ENCODE measurements at places on chromosomes 3 and 15. TPM values are rescaled to one million over a fixed set of nuclear protein-coding genes. Genes with fewer than 3 reads are reported as not detected.

GRCh38 chr15:79308874-79309273 is 2.0 kb upstream of the TMED3 start:
- DNase-seq: no peak
- peaks cover 50% of the 10 kb centered on the region for H3K27me3 ChIP-seq
- no peak overlapping the region for H3K4me3 ChIP-seq
- H3K27ac ChIP-seq: no peak overlapping the region
- peaks cover 40% of the 10 kb centered on the region for H3K4me1 ChIP-seq

- no peaks in the 10 kb centered on the region for H3K4me1 ChIP-seq
- no peak for DNase-seq
- no peak overlapping the region for H3K27ac ChIP-seq
- no peak overlapping the region for H3K4me3 ChIP-seq
Observed at GRCh38 chr15:79064496-79064895, 26.1 kb downstream of the RASGRF1 start.

DNA sequence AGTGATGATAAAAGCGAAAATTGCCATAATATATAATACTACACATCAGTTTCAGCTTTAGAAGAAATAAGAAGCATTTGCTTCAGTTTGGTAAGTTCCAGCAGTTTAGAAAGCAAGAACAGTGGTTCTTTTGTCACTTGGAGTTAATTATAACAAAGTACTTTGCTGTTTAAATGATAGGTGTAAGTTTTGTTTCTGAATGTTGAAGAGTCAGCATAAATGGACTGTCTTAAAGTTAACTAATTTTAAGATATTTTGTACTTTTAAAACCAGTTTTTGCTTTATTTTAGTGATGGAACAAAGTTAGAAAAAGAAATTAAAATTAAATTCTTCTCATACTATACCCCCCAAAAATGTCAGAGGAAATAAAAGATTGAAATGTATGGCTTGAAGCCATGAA is 24.6 kb downstream of the CHCHD6 start:
- no peak for DNase-seq
- H3K27me3 ChIP-seq: no peaks in the 10 kb centered on the region

DNA sequence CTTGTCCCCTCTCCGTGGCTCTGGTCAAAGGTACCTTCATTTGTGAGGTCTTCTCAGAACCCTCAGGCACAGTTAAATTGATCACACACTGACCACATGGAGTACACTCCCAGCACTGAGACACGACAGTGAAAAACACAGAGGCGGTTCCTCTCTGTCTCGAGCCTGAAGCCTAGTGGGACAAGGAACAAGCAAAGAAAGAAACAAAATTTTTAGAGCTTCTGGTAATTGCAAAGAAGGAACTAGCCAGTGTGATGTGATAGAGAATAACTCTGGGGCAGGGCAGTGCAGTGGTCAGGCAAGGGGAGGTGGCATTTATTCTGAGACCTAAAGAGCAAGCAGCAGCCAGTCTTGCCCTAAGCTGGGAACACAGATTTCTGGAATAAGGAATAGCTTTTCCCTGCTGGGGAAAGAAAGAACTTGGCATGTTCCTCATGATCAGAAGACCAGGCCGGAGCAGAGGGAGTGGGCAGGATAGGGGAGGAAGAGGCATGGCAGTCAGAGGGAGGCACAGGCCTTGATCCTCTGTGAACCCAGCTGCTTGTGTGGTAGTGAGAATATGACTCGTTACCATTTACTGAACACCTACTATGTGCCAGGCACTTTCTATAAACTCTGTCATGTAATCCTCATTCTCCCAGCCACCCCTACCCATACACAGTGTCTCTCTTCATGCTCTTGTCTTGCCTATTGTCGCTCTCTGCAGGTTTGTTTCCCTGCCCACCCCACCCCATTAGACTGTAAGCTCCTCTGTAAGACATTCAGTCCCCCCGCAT is 262.3 kb upstream of the HES1 start:
- peaks cover 13% of the 10 kb centered on the region for H3K4me1 ChIP-seq
- no peak overlapping the region for H3K4me3 ChIP-seq
- H3K27me3 ChIP-seq: peaks cover 57% of the 10 kb centered on the region

C3orf20 gene
- total RNA-seq: 0.51 TPM

FOXB1 gene
- total RNA-seq: 6.0 TPM

DNA sequence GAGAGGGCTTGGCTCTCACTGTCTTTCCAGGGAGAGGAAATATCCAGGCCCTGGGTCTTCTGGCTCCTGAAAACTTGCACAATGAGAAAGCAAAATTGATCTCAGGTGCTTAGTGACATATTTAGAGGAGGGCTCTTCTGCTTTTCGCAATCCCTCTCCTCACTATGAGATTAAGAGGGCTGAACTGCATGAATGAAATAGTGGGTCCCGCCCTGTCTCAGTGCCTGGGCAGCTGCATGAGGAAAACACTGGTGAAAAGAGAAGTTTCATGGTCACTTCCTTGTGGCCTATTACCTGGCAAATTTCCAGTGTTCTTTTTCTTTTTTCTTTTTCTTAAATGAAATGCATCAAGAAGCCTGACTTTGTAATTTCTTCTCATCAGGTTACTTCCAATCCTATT is 73.5 kb downstream of the TRAK1 start:
- no peaks in the 10 kb centered on the region for H3K27me3 ChIP-seq
- no peaks in the 10 kb centered on the region for H3K36me3 ChIP-seq
- no peak overlapping the region for H3K27ac ChIP-seq
- H3K4me1 ChIP-seq: peaks cover 12% of the 10 kb centered on the region
- no peak for DNase-seq

MORC1 gene
- total RNA-seq: not detected

DNA sequence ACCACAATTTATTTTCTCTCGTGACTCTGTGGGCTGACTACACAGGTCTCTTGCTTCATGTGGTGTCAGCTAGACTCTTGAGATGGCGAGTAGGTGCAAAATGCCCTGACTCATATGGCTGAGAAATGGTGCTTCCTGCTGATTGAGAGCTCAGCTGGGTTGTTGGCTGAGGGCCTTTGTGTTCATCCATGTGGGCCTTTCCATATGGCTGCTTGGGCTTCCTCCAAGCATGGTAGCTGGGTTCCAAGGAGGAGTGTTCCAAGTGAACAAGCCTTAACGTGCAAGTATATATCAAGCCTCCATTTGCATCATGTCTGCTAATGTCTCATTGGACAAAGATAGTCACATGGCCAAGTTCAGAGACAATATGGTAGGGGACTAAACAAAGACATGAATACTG is 164.0 kb downstream of the PDCD6IP start:
- no peak overlapping the region for H3K27ac ChIP-seq
- H3K4me1 ChIP-seq: no peaks in the 10 kb centered on the region
- H3K27me3 ChIP-seq: peaks cover 7% of the 10 kb centered on the region
- no peak overlapping the region for H3K4me3 ChIP-seq

GRCh38 chr15:25022233-25022632 is 67.4 kb downstream of the SNRPN start:
- H3K27me3 ChIP-seq: no peaks in the 10 kb centered on the region
- no peaks in the 10 kb centered on the region for H3K4me1 ChIP-seq
- no peak overlapping the region for H3K27ac ChIP-seq
- no peak for DNase-seq

CPNE4 gene
- 0.17 TPM for total RNA-seq

- DNase-seq: no peak
- H3K36me3 ChIP-seq: peaks cover 5% of the 10 kb centered on the region
- H3K27ac ChIP-seq: peak overlapping the region; percentile 54
- no peaks in the 10 kb centered on the region for H3K27me3 ChIP-seq
- peaks cover 26% of the 10 kb centered on the region for H3K4me1 ChIP-seq
Observed at GRCh38 chr15:74906067-74906449, 593 bp downstream of the FAM219B start.

DNA sequence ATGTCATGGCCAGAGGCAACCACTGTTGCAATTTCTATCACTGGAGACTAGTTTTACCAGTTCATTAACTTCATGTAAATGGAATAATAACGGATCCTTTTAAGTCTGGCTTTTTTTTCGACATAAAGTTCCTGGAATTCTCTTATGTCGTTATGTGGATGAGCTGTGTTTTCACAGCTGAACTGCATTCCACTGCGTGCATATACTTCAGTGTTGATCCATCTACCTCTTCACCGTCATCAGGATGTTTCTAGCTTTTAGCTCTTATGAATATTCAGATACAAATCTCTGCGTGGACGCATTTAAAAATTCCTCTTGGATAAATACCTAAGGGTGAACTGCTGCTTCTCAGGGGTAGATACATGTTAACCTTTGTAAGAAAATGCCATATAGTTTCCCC is 15.6 kb upstream of the CYFIP1 start:
- H3K4me1 ChIP-seq: no peaks in the 10 kb centered on the region
- no peak for DNase-seq
- no peak overlapping the region for H3K4me3 ChIP-seq
- H3K27ac ChIP-seq: no peak overlapping the region
- H3K27me3 ChIP-seq: no peaks in the 10 kb centered on the region

DNA sequence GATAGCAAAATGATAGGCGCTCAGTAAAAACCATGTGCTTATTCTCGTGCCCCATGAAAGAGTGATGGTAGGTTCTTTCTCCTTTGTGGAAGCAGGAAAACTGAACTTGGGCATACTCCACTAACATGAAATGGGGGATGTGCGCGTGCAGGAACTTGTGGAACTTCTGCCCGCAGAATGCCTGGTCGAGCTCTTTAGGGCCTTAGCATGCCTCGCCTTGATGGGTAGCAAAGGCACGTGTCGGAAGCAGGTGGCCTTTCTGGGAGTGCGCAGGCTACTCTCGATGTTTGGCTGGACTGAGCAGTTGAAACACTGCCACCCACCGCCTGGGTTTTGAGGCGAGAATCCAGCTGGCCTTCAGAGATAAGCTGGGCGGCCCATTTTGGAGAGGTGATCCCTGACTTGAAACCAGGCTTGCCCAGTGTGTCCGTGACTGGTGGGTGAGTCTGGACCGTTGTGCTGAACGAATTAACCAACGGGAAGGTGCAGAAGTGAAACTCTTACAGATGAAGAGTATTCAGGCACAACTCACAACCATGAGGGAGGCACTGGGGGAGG is 842 bp downstream of the PCCB start:
- H3K27ac ChIP-seq: peak overlapping the region; percentile 95
- peak overlapping the region; percentile 85 for H3K4me3 ChIP-seq
- H3K27me3 ChIP-seq: no peaks in the 10 kb centered on the region
- H3K4me1 ChIP-seq: peaks cover 28% of the 10 kb centered on the region

DNA sequence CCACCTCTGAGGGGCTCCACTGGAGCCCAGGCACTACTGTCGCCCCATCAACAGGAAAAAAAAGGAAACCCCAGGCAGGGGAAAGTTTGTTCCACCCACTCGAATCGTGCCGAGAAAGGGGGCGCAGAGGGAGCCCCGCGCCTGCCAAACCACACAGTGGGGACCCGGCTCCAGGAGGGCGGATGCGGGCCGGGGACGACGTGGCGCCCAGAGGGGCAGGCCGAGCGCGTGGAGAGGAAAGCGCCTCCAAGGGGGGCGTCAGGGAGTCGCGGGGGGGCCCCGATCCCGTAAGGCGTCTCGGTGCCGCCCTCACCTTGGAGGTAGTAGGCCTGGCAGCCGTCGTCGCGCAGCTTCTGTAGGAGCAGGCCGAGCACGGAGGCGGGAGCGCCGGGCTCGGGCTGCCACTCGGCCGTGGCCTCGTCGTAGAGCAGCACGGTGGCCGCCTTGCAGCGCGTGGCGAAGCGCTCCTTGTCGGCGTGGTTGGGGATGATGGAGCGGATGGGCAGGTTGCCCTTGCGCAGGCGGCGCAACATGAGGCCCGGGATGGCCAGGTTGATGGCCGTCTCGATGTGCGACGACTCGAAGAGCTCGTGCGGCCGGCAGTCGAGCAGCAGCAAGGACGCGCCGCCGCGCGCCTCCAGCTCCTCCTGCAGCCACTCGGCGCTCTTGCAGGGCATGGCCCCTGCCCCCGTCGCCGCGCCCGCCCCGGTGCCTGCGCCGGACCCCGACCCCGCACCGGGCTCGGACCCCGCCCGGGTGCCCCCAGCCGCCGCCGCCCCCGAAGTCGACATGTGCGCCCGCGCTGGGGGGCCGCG is 627 bp downstream of the DUSP7 start:
- DNase-seq: peak; percentile 70
- H3K36me3 ChIP-seq: no peaks in the 10 kb centered on the region
- H3K27me3 ChIP-seq: no peaks in the 10 kb centered on the region
- H3K4me3 ChIP-seq: peak overlapping the region; percentile 91
- peak overlapping the region; percentile 70 for H3K27ac ChIP-seq

DNA sequence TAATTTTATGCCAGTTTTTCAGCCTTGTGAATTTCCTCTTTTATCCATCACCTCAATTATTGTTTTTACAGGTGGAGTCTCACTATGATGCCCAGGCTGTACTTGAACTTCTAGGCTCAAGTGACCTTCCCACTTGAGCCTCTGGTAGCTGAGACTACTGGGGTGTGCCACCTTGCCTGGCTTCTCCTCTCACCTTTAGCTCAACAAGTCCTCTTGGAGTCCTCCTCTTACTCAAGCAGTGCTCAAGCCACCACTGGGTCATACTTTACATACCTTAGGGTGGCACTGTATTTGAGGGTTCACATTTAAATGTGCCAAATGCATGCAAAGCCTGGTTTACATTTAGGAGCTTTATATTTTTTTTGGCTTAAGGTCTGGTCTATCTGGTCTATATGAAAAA is 350.1 kb upstream of the MCTP2 start:
- no peaks in the 10 kb centered on the region for H3K27me3 ChIP-seq
- no peak for DNase-seq
- no peak overlapping the region for H3K27ac ChIP-seq

- no peak overlapping the region for H3K27ac ChIP-seq
- no peak for DNase-seq
- peaks cover 10% of the 10 kb centered on the region for H3K36me3 ChIP-seq
- H3K4me3 ChIP-seq: no peak overlapping the region
- H3K27me3 ChIP-seq: no peaks in the 10 kb centered on the region
Observed at GRCh38 chr15:48721061-48721810, 75.7 kb upstream of the FBN1 start.

DNA sequence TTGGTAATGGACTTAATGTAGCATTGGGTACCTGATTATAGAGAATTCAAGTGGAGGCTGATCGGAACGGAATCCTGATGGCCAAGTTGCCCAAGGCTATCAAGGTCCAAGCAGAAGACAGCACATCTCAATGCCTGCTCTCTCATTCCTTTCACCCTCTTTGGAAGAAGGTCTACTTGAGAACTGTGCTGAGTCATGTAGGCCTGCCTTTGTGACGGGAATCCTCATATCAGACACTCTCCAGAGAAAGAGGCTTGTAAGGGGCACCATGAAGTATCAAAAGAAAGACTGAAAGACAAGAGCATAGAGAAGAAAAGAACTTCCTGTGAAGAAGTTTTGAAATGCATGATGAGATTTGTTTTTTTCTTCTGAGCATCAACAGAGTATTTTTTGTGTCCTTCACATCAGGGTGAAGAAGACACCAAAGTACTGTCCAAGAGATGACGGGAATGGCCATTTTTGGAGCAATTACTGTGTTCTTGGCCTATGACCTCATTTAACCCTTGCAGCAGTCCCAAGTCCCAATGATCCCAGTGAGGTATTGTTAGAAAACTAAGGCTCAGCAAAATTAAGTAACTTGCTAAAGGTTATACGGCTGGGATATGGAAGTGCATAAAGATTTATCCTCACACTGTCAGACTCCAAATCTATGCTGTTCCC is 13.2 kb upstream of the LARP6 start:
- H3K4me1 ChIP-seq: no peaks in the 10 kb centered on the region
- DNase-seq: no peak
- H3K27me3 ChIP-seq: no peaks in the 10 kb centered on the region
- no peaks in the 10 kb centered on the region for H3K36me3 ChIP-seq
- H3K27ac ChIP-seq: no peak overlapping the region
- H3K4me3 ChIP-seq: no peak overlapping the region

NEK10 gene
- total RNA-seq: 0.09 TPM

CHRM5 gene
- total RNA-seq: not detected

All from activated T-cell treated with anti-CD3 and anti-CD28 coated beads, Interleukin-2, amount 50 U/mL, for 72 hours (primary cell).